ENCODE measurements at places on chromosomes 5 and 9.

DNA sequence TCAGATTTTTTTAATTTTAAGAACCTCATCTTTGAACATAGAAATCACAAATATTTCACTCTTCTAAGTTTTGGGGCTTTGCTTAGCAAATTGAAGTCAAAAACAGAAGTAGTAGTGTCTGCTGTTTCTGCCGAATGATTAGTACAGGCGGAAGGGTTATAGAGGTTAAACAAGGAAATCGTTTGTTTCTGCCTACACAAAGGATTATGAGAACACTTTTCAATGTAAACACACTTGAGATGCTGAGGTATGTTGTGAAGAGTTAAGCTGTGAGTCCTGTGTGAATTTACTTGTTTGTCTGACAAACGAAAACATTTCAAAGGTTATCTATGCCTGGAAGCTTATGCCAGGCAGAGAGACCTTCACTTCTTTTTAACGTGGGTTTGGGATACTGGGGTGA, 224.8 kb downstream of the CETN3 start:
- no peak for DNase-seq

DNA sequence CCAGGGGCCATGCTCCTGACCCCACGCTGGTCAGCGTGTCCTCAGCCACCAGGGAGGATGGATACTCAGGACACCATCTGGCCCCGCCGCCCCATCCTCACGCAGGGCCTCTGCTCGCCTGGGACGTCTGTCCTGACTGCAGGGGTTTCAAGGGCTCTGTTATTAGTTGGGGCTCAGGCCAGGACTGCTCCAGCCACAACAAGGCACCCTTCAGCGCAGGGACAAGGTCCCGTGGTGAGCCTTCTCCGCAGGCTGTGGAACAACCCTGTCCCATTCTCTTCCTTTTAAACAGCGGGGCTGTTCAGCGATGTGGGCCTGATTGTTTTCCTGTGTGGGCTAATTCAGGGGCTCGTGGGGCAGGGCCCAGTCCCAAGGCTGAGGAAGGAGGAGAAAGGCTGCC, 61.6 kb downstream of the SEMA4D start:
- DNase-seq = no peak

- no peak for DNase-seq
Measured at GRCh38 chr5:174725261-174725990, 1.0 kb downstream of the MSX2 start.

- no peak for DNase-seq
Measured at GRCh38 chr5:171957591-171958251, 48.7 kb downstream of the FBXW11 start.

GRCh38 chr5:90628492-90628891, 69.9 kb downstream of the ADGRV1 start:
- no peak for DNase-seq

GRCh38 chr9:567747-568305, 273.7 kb upstream of the DMRT1 start:
- no peak for DNase-seq

- no peak for DNase-seq
Measured at GRCh38 chr9:4226331-4227250, 73.3 kb downstream of the GLIS3 start.

- no peak for DNase-seq
Measured at GRCh38 chr5:67187006-67187715, 9.4 kb downstream of the CD180 start.

- DNase-seq = no peak
Measured at GRCh38 chr5:127878174-127878750, 175.1 kb downstream of the CCDC192 start.

GRCh38 chr5:68543212-68543611, 327.7 kb downstream of the PIK3R1 start:
- DNase-seq = no peak

Data from stimulated activated CD4-positive, alpha-beta T cell treated with anti-CD3 and anti-CD28 coated beads, Interleukin-15, amount 100 ng/mL, for 1 hour (primary cell).